ENCODE measurements at places on chromosomes 2 and 18.

DNA sequence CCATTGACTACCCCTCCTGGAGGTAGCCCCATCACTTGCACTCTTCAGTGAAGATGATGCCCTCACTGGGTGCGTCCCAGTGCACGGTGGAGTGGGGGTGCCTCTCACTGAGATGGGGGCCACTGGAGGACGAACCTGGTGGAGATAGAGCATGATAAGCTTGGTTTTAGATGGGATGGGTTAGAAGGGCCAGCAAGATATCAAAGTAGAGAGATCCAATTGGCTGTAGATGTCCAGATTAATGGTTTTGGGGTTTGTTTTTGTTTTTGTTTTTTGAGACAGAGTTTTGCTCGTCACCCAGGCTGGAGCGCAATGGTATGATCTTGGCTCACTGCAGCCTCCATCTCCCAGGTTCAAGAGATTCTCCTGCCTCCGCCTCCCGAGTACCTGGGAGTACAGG is 28.3 kb downstream of the DPYSL5 start:
- no peak for DNase-seq

DNA sequence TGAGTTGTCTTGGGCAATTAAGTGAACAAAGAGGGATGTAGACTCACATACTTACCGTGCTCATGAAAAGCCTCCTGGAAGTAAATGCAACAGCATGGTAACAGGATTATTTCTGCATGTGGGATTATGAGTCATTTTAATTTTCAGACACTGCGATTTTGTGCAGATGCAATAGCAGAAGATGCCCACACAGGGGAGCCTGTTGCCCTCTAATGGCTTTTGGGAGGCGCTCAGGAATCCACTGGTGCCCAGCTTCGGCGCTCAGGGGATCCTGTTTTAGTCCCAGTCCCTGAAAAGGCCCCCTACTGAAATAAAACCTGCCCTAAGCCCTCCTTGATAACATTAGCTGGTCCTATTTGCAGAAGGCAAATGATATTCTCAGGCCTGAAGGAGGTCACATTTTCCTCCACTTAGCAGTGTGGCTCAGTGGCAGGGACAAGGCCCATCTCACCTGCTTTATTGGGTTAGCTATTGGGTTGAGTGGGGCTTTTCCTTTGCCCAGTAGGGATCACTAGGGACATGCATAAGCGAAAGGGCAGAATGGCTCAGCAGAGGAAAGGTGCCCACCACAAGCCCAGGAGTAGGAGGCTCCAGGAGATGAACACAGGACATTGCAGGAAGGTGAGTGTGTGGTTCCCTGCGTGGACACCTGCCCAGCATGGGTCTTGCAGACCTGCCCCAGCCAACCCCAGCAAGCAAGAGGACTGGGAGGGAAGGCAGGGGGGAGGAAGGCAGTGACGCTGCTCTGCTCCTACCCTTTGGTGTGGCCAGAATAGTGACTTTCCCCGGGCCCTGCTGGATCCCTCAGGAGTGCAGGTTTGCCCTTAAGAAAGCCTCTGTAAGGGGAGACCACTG is 26.5 kb upstream of the KCNS3 start:
- DNase-seq: peak; percentile 25

GRCh38 chr2:33378556-33379210 is 97.8 kb upstream of the RASGRP3 start:
- DNase-seq: no peak

GRCh38 chr2:14735696-14736095 is 103.2 kb downstream of the LRATD1 start:
- DNase-seq: no peak

DNA sequence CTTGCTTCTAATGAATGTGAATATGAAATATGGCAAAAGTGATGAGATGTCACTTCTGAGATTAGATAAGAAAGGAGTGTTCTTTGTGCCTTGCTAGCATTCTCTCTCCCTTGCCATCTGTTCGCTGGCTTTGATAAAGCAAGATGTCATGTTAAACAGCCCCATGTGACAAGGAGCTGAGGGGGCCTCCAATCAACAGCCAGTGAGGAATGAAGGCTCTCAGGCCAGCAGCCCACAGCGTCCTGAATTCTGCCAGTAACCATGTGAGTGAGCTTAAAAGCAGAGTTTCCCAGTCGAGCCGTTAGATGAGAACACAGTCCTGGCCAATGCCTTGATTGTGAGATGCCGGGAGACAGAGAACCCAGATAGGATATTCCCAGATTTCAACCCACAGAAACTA is 198.8 kb downstream of the IRS1 start:
- DNase-seq: no peak

DNA sequence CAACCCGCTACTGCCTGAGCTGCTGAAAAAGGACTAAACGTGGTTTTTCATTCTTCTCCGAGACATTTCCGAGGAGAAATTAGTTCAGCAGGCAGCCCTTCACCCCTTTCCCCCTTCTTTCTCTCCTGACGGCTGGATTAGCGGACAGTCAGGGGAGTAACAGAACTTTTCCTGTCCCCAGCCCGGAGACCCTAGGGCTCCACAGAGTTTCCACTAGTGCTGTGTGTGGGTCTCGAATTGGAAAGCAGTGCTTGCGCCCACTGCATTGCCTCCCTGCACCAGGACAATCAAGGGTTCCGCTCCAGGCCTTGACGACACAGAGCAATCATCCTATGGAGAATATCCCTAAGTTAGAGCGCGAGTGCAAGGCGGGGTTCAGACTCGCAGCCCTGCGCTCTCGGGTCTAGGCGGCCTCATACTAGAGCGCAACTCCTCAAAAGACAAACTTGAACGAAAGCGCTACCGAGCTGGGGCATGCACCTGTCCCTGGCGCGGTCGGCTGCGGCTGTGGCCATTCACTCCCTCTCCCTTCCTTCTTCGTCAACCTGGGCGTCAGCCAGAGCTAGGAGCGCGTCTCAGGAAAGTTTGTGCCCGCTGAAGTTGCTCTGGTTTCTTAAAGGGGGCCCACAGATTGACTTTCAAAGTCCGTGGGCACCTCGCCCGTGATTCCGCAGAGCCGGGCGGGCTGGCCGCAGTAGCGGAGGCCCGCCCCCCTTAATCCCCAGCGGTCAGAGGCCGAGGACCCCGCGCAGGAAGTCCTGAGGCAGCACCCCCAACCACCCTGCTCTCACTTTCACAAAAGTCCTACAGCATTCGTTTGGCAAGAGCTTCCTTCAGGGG is 801 bp downstream of the OSR1 start:
- DNase-seq: no peak

- no peak for DNase-seq
These were observed 48.7 kb upstream of the C1GALT1C1L start for GRCh38 chr2:43724728-43725526.

GRCh38 chr18:79567481-79568147 is 112.0 kb upstream of the CTDP1 start:
- DNase-seq: no peak

Data from substantia nigra (tissue), 51 donors.